ENCODE measurements at places on chromosomes 1 and 21. TPM values are rescaled to one million over a fixed set of nuclear protein-coding genes. Genes with fewer than 3 reads are reported as not detected.

The SCP2 gene
- 297 TPM for total RNA-seq

The GBP7 gene
- total RNA-seq, result not detected

The FMOD gene
- total RNA-seq, result 29.5 TPM

The NTMT2 gene
- not detected for total RNA-seq

The OR2L13 gene
- not detected for total RNA-seq

The KANK4 gene
- total RNA-seq, result not detected

The CD52 gene
- not detected for total RNA-seq

The COG2 gene
- 21.2 TPM for total RNA-seq

The LYPD8 gene
- not detected for total RNA-seq

The IVL gene
- not detected for total RNA-seq

The FAM110D gene
- total RNA-seq, result not detected

The BRDT gene
- not detected for total RNA-seq

The PCNT gene
- total RNA-seq, result 22.7 TPM

The RNU1-1 gene
- total RNA-seq, result under 0.01 TPM

The ALX3 gene
- total RNA-seq, result not detected

The C1orf185 gene
- total RNA-seq, result not detected

The F13B gene
- not detected for total RNA-seq

The CSMD2 gene
- 9.3 TPM for total RNA-seq

The TDRD5 gene
- not detected for total RNA-seq

The ZBTB8A gene
- 14.3 TPM for total RNA-seq

The CD48 gene
- total RNA-seq, result not detected

The LCE3E gene
- not detected for total RNA-seq

The KRTAP19-1 gene
- not detected for total RNA-seq

The MAN1C1 gene
- total RNA-seq, result 23.9 TPM

The SPRR3 gene
- not detected for total RNA-seq

The LRRC53 gene
- total RNA-seq, result not detected

The HRNR gene
- not detected for total RNA-seq

Data from articular chondrocyte of knee joint (primary cell).